ENCODE measurements at places on chromosomes 12 and 14. TPM values are rescaled to one million over a fixed set of nuclear protein-coding genes. Genes with fewer than 3 reads are reported as not detected.

The GPR33 gene
- total RNA-seq = not detected

GRCh38 chr12:116161588-116161987, 115.9 kb downstream of the MED13L start:
- no peak for DNase-seq

The EMP1 gene
- total RNA-seq = 477 TPM

- DNase-seq = peak; percentile 51
These were observed 64.4 kb downstream of the TTLL5 start for GRCh38 chr14:75725481-75725880.

DNA sequence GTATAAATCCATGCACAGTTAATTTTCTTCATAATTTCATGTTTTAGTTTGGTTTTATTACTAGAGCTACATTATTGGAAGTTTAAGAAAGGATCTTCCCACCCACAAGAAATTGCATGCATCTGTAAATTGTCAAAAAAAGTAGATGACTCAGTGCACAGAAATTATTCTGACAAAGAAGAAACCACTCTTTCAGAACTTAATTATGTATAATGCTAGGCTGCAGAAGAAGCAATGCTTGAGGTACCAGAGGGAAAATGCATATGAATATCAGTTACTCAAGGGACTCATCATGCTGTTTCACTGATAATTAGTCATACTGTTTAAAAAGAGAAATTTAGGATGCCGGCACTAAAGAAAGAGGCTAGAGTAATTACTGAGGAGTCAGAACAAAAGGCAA, 147.0 kb downstream of the SLC16A7 start:
- DNase-seq = no peak

The ASCL1 gene
- total RNA-seq = not detected

The SMIM41 gene
- not detected for total RNA-seq

DNA sequence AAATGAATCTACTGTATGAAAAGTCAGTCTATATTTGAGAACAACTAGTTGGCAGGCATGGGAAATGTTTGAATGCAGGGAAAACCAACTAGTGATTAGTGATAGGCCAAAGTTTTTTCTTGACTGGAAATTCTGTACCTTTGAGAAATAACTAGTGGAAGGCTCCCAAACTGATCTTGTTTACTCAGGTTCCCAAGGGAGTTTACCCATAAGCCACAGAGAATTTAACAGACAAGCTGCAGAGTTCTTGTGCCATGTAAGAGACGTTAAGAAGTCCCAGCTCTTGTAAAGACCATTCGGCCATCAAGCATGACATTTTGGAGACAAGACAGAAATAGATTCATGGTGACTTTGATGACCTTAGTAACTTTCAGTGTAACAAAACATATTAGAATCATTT, 1882.8 kb upstream of the SEL1L start:
- no peak for DNase-seq

GRCh38 chr12:16599081-16599480, 6.9 kb downstream of the LMO3 start:
- no peak for DNase-seq

The C14orf180 gene
- total RNA-seq = 26.6 TPM

DNA sequence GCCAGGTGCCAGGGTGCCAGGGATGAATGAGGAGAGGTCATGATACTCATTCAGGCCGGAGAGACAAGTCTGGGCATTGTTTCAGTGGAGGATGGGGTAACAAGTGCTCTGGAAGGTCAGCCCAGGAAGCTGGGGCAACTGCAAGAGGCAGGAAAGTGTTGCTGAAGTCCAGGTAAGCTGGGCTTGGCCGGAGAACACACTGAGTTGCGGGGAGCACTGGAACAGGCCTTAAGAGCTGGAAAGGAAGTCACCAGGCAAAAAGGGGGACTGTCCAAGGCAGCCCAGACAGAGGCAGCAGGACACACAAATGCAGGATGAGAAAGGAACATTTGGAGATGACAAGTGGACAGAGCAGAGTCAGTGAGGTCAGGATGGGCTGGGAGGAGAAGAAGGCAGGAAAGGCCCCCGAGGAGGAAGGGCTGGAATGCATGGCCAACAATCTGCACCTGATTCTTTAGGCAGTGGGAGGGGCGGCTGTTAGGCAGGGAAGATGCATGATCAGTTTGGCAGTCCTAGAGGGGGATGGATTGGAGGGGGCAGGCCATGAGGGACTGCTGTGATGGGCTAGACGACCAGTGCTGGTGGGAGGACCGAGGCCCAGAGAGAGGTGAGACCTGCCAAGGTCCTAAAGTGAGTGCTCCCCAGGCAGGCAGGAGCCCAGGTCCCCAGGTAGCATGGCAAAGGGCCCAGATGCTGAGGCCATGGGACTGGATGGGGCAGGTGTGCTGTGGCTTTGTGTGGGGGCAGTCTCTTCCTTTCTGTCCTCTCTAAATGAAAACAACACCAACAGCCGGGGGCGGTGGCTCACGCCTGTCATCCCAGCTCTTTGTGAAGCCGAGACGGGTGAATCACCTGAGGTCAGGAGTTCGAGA, 17.2 kb upstream of the HHIPL1 start:
- no peak for DNase-seq

DNA sequence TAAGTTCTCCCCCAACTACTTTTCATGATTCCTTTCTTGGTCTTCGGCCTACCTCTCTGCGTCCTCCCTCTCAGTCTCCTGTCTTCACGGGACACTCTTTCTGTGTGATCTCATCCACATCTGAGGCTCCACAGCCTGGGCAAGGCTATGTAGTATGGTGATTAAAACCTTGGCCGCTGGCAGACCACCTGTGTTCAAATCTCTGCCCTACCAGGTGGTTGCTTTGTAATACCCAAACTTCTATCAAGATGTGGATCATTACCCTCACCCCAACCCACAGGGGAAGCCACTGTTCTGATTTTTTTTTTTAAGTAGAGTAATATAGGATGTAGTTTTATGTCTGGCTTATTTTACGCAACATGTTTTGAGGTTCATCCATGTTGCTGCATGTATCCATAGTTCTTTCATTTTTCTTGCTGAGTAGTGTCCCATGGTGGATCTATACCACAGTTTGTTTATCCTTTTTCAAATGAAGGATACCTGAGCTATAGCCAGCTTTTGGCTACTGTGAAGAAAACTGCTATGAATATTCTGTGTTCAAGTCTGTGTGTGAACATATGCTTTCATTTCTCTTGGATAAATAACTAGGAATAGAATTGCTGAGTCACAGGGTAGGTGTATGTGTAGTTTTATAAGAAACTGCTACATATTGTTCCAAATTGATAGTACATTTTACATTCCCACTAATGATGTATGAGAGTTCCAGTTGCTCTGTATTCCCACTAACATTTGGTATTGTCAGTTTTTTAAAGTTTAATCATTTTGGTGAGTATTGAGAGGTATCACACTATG, 8.3 kb upstream of the STAT6 start:
- no peak for DNase-seq

The REP15 gene
- 3.2 TPM for total RNA-seq

DNA sequence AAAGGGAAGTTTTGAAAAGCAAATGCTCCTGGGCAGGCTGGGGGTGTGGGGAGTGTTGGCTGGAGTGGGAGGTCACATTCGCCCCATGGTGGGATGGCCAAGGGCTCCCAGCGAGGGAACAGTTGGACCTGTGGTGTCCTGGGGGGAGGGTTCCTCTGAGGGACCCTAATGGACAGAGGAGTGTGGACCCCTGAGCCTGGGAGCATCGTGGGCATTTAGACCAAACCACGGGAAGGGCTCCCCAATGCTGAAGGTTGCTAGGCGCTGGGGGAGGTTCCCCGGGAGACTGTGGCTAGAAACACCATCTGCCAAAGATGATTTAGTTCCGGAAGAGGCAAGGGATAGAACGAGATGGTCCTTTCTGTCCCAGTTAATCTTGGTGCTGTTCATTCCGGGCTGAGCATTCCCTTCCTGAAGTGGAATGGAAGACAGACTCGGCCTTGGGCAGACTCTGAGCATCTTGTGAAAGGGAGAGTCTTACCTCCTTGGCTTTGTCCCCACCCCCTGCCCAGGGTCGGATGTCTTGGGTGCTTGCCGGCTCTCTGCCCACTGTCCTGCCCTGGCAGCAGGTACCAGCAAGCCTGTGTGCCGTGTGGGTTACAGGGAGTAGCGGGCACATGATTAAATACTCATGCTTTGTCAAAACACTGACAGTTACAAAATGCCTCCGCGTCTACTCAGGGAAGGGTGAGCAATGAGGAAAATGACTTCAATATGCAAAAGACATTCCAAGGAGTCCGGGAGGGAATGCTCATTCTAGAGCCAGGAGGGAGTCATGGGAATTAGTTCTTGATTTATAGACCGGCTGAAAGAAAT, 215.9 kb downstream of the CACNA1C start:
- no peak for DNase-seq

GRCh38 chr12:64785838-64786237, 26.6 kb upstream of the GNS start:
- no peak for DNase-seq

GRCh38 chr12:13102461-13103195, 839 bp downstream of the GSG1 start:
- no peak for DNase-seq

All from left cardiac atrium (tissue), 4 donors.